ENCODE measurements at places on chromosomes 5 and 9. TPM values are rescaled to one million over a fixed set of nuclear protein-coding genes. Genes with fewer than 3 reads are reported as not detected.

CD274 gene
- 4.9 TPM for total RNA-seq

GRCh38 chr9:120928483-120929228 lies 2.1 kb upstream of the TRAF1 start:
- peak; percentile 81 for DNase-seq

- DNase-seq: no peak
Observed at GRCh38 chr9:109101202-109101595, 18.5 kb downstream of the TMEM245 start.

- no peak for DNase-seq
Observed at GRCh38 chr5:128763321-128763720, 202.0 kb upstream of the SLC27A6 start.

Measured in activated CD8-positive, alpha-beta T cell treated with anti-CD3 and anti-CD28 coated beads, Interleukin-2, amount 10 ng/mL, durations not matched to agents 7 days and 5 days (primary cell).